CD4-positive, alpha-beta T cell treated with Interleukin-6 at 100 ng/mL for 8 hours (primary cell): ENCODE measurements at places on chromosomes 4 and X.

GRCh38 chr4:38715050-38715449, 51.1 kb downstream of the KLF3 start:
- no peak for DNase-seq

- DNase-seq: no peak
Measured at GRCh38 chr4:138789796-138790195, 225.8 kb upstream of the NOCT start.

- no peak for DNase-seq
Measured at GRCh38 chrX:40120838-40121580, 23.3 kb upstream of the BCOR start.

DNA sequence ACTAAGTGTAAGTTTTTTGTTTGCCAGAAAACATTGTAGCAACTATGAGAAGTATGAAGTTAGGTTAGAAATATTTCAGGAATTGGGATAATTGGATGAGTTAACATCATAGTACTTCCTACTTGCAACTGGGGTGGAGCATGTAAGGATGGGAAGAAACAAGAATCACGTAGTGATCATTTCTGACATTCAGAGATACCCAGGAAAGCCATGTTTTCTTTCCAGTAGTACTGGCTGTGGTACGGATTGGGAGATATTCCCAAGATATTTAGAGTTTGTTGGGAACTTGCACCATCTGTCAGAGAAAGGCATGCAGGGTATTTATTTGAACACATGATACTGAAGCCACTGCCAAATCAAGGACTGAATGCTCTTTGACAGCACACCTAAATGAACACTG, 87.6 kb upstream of the SLC4A4 start:
- DNase-seq: no peak

- no peak for DNase-seq
Measured at GRCh38 chr4:107709916-107710315, 10.1 kb downstream of the PAPSS1 start.

DNA sequence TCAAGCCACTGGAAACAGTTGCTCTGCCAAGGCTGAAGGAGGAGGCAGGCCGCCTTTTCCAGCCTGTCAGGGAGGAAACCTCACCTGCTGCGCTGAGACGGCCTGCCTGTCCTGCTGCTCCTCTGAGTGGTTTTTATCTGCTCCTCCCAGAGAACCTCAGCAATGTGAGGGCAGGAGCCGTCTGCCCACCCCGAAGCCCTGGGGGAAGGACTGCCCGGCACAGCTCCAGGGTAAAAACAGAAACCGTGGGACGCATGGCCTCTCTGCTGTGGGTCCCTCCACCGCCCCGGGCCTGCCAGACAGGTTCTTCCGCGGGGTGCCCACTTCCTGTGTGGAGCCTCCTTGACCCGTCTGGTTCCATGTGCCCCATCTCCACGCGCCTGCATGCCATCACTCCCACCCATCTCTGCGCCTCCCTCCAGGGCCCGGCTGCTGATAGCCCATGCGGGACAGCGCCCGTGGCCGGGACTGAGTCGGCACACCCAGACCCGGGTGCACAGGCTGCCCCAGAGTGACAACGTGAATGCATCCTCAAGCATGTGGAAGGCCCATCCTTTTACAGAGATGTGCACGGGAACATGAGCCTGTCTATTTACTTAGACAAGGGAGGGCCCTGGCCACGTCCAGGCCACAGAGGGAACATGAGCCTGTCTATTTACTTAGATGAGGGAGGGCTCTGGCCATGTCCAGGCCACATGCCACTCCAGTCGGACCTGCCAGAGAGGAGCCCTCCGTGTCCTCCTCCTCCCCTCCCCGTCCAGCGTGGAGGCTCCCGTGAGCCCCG, 4.0 kb upstream of the SLC49A3 start:
- no peak for DNase-seq

- DNase-seq: peak; percentile 42
Measured at GRCh38 chr4:186067757-186068385, 1.1 kb upstream of the TLR3 start.

GRCh38 chrX:39492497-39493162, 605.1 kb downstream of the BCOR start:
- no peak for DNase-seq

GRCh38 chr4:1192493-1193205, 20.3 kb upstream of the SPON2 start:
- no peak for DNase-seq

- DNase-seq: no peak
Measured at GRCh38 chrX:153925739-153926551, at the start of gene ARHGAP4. Gene ARHGAP4 (minus strand): TSS chrX:153926264. CDS start chrX:153926202, 62 bp downstream.

GRCh38 chrX:86806786-86807185, 658.5 kb downstream of the DACH2 start:
- no peak for DNase-seq

GRCh38 chrX:116384406-116384954, 51.9 kb upstream of the SLC6A14 start:
- no peak for DNase-seq

GRCh38 chrX:71941776-71942175, 31.1 kb downstream of the NHSL2 start:
- no peak for DNase-seq

GRCh38 chrX:55196688-55197087, 23.5 kb upstream of the PAGE5 start:
- no peak for DNase-seq

GRCh38 chr4:11746734-11747133, 318.0 kb upstream of the HS3ST1 start:
- DNase-seq: no peak

DNA sequence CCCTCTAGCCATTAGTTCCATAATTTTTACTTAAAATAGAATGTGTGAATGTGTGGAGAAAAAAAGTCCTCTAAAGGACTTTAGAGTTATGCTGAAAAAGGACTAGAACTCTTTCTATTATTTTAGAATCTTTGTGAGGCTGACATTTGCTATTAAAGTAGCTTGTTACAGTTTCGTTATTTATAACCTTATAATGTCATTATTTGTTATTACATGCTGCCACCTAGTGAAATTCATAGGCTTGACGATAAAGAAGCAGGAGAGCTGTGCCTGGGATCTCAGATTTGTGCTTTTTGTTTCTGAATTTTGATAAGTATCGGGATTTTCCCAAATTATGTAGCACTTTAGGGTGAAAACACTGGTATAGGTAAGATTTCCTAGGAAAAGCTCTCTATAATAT, 38.5 kb upstream of the TAPT1 start:
- peak; percentile 29 for DNase-seq

- no peak for DNase-seq
Measured at GRCh38 chr4:86280246-86280645, 79.6 kb downstream of the MAPK10 start.

DNA sequence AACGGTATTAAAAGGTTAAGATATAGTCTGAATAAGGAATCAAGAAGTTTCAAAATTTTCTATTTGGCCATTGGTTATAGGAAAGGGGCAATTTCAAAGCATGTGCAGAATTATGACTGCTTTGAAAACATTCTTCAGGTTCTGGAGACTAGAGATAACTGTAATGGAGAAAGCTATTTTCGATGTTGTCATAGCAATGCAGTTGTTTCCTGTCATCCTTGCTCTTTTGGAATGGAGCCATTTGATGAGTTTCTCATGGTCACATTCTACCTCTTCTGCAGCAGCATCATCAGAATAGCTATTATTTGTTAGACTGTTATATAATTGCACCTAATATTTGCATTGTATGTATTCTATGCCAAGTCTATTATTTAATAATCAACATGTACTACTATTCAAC, 368.2 kb upstream of the NR3C2 start:
- DNase-seq: no peak

DNA sequence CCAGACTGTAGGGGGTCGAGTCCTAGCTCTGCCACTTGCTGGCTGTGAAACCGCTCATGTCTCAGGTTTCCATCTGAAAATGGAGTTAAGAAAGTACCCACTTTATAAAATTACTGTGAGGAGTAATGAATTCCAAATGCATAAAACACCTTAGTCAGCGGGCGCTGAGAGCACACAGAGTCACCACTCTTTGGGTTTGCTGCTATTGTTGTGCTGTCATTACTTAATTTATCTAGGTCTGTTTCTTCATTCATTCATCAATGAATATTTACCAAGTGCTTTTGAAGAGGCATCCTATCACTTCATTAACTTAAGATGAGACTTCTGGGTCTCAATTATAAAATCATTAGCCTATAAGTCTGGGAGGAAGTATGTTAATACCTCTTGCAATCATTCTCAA, 317.3 kb downstream of the FBXW7 start:
- no peak for DNase-seq

GRCh38 chr4:171719691-171720090, 93.5 kb upstream of the GALNTL6 start:
- no peak for DNase-seq

GRCh38 chrX:18422325-18422724, 3.1 kb upstream of the CDKL5 start:
- DNase-seq: no peak

DNA sequence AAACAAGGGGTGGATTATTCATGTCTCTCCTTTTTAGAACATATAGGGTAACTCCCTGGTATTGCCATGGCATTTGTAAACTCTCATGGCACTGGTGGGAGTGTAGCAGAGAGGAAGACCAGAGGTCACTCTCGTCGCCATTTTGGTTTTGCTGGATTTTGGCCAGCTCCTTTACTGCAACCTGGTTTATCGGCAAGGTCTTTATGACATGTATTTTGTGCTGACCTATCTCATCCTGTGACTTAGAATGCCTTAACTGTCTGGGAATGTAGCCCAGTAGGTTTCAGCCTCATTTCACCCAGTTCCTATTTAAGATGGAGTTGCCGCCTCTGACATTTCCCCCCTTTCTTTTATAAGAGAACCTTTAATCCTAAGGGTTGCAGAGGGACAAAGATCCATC, 45.8 kb downstream of the MGST2 start:
- DNase-seq: no peak

GRCh38 chr4:25442863-25443307, 65.8 kb downstream of the ANAPC4 start:
- DNase-seq: no peak

- no peak for DNase-seq
Measured at GRCh38 chr4:73974352-73974751, 7.5 kb downstream of the PF4 start.

DNA sequence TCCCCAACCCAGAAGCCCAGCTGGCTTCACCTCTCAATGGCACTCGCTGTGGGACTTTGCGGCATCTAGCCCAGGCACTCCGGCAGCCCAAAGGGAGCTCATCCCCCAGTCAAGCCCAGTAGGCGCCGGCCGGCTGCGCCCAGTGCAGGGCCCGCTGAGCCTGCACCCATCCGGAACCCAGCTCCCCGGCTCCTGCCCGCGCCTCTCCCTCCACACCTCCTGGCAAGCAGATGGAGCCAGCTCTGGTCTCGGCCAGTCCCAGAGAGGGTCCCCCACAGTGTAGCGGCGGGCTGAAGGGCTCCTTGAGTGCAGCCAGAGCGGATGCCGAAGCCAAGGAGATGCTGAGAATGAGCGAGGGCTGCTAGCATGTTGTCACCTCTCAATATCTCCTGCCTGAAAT, 116.8 kb upstream of the UGT8 start:
- DNase-seq: no peak

- DNase-seq: no peak
Measured at GRCh38 chr4:85603437-85604336, 128.7 kb downstream of the ARHGAP24 start.

- DNase-seq: no peak
Measured at GRCh38 chr4:15521442-15522039, 51.9 kb downstream of the CC2D2A start.

GRCh38 chr4:25938366-25938765, 24.3 kb downstream of the SMIM20 start:
- DNase-seq: no peak

DNA sequence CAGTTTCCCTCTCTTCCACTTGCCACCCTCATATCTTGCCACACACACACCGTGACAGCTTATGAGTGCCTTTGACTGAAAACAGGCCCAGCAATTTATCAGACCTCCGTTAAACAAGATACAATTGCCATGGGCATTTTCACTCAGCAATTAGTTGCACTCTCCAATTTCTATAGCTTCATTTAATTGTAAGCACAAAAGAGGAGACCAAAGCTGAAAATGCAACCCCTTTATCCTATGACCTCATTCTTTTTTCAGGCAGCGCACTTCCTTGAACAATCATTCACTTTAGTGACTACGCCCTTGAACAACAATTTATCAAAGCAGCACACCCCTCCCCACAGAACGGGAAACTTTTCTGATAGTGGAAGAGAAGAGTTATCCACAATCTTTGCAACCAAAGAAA, 4.1 kb downstream of the POF1B start:
- DNase-seq: no peak

GRCh38 chr4:33262824-33263223, 2542.7 kb downstream of the PCDH7 start:
- no peak for DNase-seq

GRCh38 chrX:30673127-30673796, 20.0 kb downstream of the GK start:
- DNase-seq: no peak

GRCh38 chrX:104253567-104254441, 929 bp downstream of the ESX1 start:
- no peak for DNase-seq

GRCh38 chr4:185263419-185263818, 54.0 kb downstream of the SNX25 start:
- no peak for DNase-seq

- no peak for DNase-seq
Measured at GRCh38 chr4:122911588-122911987, 10.8 kb downstream of the NUDT6 start.

GRCh38 chrX:133384454-133384853, 30.8 kb downstream of the GPC4 start:
- DNase-seq: no peak

DNA sequence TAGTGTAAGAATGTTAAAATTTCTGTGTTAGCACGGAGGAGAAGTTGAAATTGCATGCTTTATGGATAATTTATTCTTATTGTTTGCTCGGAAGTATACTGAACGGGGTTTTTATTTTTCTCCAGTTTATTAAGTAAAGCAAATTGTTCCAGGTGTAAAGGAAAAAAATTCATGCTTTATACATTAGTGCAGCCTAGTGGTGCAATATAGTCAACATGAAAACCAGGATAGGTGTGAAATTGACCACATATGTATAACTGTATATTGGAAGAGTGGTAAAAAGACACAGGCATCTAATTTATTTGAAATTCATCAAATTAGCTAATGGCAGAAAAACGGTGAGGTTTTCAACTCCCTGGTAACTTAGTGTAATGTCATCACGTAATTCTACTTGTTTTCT, 959 bp downstream of the BRS3 start:
- no peak for DNase-seq

DNA sequence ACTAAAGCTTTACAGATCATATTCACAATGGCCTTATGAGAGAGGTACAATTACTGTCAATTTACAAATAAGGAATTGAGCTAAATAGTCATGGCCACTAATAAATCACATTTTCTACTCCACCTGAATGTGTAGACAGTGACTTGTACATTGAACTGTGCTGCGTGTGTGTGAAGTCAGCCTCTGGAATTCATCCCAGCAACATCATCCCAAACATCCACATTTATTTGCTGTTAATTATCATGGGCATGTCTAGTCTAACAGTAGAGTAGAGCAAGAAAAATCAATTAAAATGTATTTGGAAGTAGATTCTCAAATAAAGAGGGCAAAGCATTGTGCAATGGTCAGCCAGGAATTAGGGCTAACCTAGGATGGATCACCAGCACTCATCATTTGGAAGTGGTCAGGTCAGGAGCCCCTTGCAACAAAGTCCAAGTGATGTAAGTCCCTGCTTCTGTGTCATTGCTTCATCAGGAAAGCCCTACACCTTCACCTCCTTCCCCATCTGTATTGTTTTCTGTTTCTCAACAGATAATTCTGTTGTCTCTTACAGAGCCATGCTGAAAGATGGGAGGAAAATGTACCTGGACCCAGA, 4.8 kb upstream of the PF4V1 start:
- DNase-seq: no peak
